IMR-90 (cell line): ENCODE measurements at places on chromosomes 13 and 19. TPM values are rescaled to one million over a fixed set of nuclear protein-coding genes. Genes with fewer than 3 reads are reported as not detected.

DNA sequence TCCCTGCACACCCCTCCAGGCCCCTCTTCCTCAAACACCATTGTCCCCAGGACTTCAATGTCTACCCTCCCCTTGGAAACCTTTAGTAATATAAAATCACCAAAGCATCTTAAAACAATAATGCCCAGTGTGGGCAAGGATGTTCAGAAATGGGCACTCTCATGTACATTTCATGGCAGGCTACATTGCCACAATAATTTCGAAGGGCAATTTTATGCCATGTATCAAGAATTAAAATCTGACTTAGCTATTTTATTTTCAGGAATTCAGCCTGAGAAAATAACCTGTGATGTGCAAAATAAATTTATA, 35.8 kb upstream of the IGSF23 start:
- DNase-seq = no peak

GRCh38 chr19:45901912-45902650, at the start of gene MYPOP:
TSS of gene MYPOP (minus strand) at chr19:45902613. CDS start at chr19:45901773, 840 bp downstream.
- DNase-seq = no peak

- DNase-seq = no peak
Observed at GRCh38 chr19:33646306-33646705, 24.6 kb downstream of the CHST8 start.

GRCh38 chr13:56697011-56697410, 443.7 kb upstream of the PRR20A start:
- DNase-seq = no peak

- DNase-seq = no peak
Observed at GRCh38 chr13:99374994-99375737, 68.0 kb upstream of the GPR183 start.

GRCh38 chr13:79404361-79404760, 1.7 kb downstream of the RBM26 start:
- no peak for DNase-seq

DNA sequence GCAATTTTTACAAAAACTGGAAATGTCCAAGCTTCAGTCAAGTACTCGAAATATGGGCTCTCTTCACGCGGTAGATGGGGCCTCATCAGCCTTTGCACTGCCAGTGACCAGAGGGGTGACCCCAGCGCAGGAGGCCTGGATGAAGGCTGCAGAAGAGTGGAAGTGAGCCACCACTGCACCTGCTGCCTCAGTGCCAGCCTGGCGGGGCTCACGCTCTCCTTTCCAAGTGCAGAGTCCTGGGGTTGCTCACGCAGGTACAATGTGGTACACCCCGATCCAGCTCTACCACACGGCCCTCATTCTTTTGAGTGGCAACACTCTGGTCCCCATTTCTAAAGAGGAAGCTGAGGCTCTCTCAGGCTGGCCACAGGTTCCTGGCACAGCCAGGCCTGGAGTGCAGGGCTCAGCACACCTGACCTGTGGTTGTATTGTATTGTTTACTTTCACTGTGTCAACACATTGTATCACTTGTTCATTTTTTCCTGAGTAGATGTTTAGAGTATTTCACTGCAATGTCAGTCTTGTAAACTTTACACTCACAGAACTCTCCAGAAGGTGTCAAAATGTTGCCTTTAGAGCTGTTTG, 97.3 kb upstream of the SOX1 start:
- no peak for DNase-seq

GRCh38 chr19:53772943-53773342, 51.2 kb downstream of the NLRP12 start:
- DNase-seq = peak; percentile 47

GRCh38 chr13:45763419-45763818, 61.3 kb downstream of the CBY2 start:
- no peak for DNase-seq

NLRP7 gene
- not detected in 2 replicates for total RNA-seq

CGB5 gene
- total RNA-seq = not detected in 2 replicates
